ENCODE measurements at places on chromosomes 5 and 9. TPM values are rescaled to one million over a fixed set of nuclear protein-coding genes. Genes with fewer than 3 reads are reported as not detected.
A peak's percentile ranks its signal among the peaks of the same experiment; 100 is the strongest.

STK32A gene
- 18.2 TPM for total RNA-seq

FGD3 gene
- total RNA-seq: 0.31 TPM

DNA sequence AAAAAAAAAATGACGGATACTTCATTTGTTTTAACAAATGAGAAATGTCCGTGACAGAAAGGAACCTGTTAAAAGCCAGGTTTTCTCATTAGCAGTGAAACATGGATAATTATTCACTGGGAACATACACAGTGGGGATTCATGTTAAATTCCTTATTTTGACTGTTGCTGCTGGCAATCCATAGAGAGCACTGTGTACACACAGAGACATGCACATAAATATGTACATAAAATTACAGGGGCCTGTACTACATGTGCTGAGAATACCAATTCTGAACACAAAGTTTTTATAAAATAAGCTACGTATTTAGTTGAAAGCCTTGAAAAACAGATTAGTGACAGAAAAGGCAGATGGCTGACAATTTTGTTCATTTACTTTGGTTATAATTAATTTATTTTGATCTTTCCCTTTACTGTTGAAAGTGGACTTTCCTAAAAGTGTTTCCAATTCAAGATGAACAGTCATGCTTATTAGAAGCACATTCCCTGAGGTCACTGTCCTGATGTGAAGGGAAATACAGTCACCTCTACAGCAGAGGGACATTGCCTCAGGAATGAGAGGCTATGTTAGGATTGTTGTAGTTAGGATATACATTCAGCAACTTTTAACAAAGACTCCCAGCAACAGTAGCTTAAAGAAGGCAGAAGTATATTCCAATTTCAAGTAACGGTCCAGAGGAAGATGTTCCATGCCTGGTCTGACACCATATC, 166.7 kb downstream of the SAXO1 start:
- peak; percentile 88 for ATAC-seq

DNA sequence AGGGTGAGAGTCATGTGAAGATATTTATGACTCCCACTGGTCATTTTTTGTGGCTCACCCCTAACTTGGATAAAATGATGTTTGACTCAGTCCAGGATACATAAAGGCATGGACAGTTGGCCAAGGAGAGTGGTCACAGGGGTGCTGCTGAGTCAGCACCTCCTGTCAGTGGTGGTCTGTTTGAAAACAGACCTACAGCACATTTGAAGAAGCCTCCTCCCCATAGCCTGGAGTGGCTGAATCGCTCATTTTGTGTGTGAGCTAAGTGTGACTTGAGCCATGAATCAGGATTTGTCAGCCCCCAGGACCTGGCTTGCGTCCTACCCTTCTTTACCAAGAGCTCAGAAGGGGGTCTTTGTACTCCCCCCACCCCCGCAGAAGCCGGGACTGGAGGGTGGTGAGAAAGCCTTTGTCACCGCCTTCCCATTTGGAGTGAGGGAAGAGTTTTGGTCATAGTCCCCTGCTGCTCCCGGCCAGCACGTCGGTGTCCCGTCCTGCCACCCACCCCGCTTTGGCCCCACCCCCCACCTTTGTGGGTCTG, 35.6 kb downstream of the TRIO start:
- peak; percentile 47 for ATAC-seq

SCGB3A2 gene
- not detected for total RNA-seq

DNA sequence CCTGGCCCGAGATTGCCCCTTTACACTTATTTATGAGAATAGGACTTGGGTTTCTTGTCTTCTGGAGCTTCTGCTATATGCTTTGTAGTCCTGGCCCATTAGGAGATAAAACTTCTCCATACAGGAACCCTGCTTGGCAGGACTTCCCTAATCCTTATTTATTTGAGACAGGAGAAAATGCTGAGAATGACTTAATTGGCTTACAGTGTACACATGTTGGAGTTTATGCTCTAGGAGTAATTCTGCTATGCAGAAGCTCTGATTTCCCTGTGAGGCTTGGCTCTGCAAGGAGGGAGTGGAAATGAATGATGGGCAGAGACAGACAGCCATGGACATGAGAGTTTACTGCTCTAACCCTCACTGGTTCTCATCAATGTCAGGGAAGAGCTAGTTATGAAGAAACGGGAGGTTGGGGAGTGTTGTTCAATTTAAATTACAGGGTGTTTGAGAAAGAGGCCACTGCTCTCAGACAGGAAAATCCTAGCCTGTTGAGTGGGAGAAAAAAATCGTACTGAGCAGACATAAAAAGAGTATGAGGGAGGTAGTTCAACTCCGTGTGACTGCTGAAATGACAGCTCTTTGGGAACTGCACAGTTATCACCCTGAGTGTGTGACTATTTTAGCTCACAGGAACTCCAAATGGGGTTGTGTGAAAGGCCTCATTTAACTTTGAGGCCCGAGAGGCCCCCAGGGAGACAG, 37.5 kb downstream of the ACTBL2 start:
- no peak for ATAC-seq

DNA sequence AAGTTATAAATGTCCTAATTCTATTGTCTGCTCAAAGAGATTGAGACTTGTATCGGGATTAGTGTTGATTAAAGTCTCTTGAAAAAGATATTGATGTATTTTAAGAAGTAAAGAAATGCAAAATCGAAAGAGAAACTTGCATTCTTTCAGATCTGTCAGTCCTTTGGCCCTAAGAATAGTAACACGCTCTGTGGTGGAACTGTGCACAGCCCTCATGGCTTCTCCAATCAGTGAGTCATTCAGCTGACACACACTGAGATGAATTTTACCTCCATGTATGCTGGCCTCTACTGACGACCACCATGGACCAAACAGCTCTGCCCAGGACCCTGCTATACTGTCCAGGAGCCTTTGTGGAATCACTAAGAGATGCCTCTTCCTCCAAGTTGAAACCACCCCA, 232.4 kb downstream of the ESM1 start:
- ATAC-seq: no peak

DNA sequence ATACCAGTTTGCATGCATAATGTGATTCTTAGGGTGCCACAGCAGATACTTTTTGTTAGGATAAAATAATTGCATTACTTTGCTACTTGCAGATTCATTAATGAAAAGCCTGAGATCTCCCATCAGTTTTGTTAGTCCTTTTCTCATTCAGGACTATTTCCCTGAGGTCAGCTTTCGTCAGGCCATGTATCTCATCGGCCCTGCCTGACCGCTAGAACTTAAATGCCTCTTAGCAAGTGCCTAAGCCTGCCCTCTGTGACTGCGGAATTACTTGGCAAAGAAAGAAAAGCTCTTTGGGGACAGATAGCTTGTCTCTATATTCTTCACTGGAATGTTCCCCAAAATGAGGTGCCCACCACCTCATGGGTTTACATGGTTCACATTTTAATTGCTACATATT, 147.8 kb downstream of the KCTD16 start:
- ATAC-seq: no peak

ARHGEF39 gene
- total RNA-seq: 1.4 TPM

- ATAC-seq: no peak
Observed at GRCh38 chr9:18672706-18673105, 198.8 kb downstream of the ADAMTSL1 start.

CDH18 gene
- 3.8 TPM for total RNA-seq

- no peak for ATAC-seq
Observed at GRCh38 chr9:37947977-37948376, 44.0 kb upstream of the SLC25A51 start.

- ATAC-seq: no peak
Observed at GRCh38 chr5:133985540-133986180, 17.2 kb upstream of the C5orf15 start.

GRCh38 chr9:20526500-20527319, 95.6 kb downstream of the MLLT3 start:
- peak; percentile 91 for ATAC-seq

GRCh38 chr9:72997387-72997995, 44.6 kb upstream of the ALDH1A1 start:
- ATAC-seq: no peak

LCP2 gene
- 3.4 TPM for total RNA-seq

- ATAC-seq: no peak
Observed at GRCh38 chr5:14413331-14413750, 168.3 kb upstream of the OTULINL start.

GRCh38 chr5:36667824-36668223, 61.4 kb downstream of the SLC1A3 start:
- ATAC-seq: no peak

CXXC5 gene
- total RNA-seq: 14.2 TPM

IL9 gene
- not detected for total RNA-seq

DNA sequence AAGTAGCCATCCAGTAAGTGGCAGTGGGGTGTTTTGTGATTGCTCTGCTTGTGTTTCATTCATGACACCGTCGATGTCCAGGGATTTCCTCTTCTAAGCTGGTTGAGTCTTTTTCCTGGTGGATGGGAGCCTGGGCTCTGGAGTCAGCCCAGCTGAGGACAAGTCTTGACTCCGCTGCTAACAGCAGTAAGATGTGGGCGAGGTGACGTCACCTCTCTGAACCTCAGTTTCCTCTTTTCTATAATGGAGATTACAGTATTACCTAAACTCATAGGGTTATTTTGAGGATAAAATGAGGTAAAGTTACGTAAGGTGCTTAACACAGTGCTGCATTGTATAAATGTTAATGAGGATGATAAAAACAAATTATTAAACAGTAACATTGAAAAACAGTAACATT, 21.3 kb downstream of the FGF1 start:
- no peak for ATAC-seq

F12 gene
- total RNA-seq: 6.5 TPM

DNA sequence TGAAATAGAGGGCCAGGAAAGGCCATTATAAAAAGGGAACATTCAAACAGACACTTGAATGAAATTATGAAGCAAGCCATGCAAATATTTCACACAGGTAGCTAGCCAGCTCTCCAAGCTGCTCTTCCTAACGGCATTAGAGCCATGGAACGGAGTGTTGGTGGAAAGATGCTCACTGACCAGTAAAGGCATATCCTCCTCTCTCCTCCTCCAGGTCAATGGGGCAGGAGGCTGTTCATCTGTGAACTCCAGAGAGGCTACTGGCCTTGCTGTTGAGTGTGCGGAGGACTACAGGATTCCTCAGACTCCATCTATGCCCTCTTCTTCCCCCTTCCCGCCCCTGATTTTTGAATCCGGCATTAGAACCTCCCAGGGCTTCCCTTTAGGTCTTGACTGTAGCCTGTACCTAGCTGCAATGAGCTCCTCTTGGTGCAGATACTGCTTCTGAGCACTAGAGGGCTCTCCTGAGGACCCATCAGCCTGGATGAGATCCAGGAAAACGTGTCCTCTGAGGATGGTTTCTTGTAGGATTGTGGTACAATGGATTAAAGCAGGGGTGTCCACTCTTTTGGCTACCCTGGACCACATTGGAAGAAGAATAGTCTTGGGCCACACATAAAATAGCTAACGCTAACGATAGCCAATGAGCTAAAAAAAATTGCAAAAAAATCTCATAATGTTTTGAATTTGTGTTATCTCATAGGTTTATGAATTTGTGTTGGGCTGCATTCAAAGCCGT, 162.2 kb downstream of the SREK1 start:
- ATAC-seq: peak; percentile 81

SAXO1 gene
- 0.32 TPM for total RNA-seq

IRX2 gene
- total RNA-seq: 0.76 TPM

GRCh38 chr9:83384214-83384613, 154.0 kb downstream of the FRMD3 start:
- ATAC-seq: no peak
